Activated naive CD8-positive, alpha-beta T cell treated with anti-CD3 and anti-CD28 coated beads, Interleukin-2, amount 10 ng/mL, durations not matched to agents 7 days and 5 days (primary cell): ENCODE measurements at places on chromosomes 2 and 18.

DNA sequence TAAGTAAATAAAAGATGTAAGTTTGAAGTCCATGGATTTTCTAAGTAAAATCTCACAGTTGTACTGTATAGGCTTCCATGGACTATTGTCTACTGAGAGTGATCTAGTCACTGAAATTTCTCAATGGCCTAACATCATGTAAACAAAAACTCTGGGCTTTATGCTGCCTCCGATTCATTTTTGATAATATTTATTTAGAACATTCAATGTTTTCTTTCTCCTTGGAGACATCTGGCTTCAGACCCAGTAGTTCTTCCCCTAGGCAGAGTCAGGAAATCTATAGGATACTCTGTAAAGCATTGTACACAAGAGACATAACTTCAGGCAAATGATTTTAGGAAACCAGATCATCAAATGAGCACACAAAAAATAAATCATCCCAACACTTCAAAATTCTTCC lies 1208.6 kb upstream of the ZEB2 start:
- no peak for DNase-seq

DNA sequence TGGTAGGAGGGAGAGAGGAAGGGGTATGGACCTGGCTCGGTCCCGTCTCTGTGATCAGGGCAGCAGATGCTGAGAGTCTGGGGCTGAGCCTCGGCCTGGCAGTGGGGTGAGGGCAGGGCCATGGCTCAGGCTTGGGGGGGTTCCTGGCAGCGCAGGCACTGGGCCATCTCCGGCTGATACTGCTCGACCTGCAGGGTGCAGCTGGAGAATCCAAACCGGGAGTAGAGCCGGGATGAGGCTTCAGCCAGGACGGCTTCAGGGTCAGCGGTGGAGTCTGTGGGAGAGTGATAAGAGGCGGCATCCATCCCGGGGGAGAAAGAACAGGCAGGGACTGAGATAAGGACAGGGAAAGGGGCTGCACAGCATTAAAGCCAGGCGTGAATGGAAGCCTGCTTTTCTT lies 7.7 kb downstream of the SLC30A3 start:
- no peak for DNase-seq

- no peak for DNase-seq
Measured at GRCh38 chr2:182321096-182321495, 105.7 kb downstream of the PDE1A start.

DNA sequence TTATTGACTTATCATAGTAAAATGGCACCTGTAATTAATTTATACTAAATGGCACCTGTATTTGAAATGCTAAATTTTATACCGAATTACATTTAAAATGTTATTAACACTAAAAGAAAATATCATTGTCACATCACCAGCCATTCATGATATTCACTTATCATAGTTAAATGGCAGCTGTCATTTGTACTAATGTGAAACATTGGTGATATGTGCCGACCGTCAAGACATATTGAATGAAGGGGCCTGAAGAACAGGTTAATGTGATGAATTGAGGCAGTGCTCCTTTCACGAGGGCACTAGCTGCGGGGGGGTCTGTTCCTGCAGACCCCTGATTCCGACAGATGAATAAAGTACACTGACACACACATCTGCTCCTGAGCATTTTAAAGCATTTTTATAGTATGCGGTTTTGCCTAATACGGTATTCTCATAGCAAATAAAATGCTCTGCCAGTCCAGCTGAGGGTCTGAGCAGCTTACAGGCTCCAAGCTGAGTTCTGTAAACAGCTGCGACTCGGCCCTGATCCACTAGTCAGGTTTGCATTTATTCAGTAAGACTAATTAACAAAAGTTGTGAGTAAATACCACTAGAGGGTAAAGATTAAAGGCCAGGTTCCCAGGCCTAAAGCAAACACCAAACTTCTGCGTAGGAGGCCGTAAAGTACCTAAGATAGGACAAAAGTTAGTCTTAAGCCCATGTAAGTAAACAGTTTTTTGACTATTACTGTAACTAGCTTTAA lies 593.4 kb upstream of the NETO1 start:
- DNase-seq = no peak

DNA sequence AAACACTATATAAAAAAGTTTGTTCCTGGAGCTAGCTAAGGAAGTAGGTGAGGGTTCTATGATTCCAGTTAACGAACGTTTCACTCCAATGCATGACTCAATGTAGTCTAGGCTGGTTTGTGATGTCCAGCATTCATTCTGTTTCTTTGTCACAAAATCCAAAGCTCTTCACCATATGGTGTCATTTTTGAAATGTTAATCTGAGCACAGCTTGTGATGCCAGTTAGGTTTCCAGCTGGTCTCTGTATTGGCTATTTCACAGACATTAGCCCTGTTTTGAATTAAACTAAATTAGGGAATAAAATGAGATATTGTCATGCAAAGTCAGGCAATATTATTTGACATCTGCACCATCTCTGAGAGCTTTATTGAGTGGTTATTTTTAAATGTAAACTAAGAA lies 159.4 kb downstream of the RBM43 start:
- DNase-seq = no peak
